ENCODE measurements at places on chromosomes 2 and 18.

DNA sequence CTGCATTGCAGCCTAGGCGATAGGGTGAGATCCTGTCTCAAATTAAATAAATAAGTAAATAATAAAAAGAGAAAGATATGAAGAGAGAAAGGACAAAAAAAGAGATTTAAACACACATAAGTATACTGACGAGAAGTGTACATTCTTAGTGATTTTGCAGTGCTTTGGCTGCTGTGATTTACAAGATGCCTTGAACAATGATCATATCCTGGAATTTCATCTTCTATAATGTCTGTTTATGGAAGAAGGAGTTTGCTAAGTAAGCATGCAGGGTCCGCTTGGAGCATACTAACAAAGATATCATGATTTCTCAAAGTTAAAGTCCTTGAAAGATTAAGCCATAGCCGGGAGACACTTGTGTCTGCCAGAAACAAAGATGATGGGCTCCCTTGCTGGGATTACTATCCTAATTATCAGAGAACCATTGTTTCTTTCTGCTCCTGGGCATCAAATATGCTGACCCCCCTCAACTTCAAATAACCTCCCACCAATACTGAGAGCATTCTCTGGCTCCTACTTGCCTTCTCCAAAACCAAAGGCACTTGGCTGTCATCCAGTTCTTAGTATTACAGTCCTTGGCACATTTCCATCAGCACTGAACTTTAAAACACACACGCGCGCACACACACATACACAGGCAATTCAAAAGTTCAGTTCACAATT lies 47.5 kb upstream of the STAM2 start:
- no peak for DNase-seq

- DNase-seq, result no peak
Observed at GRCh38 chr2:133324150-133324561, 244.1 kb downstream of the NCKAP5 start.

GRCh38 chr2:27989149-27989548 lies 98.6 kb downstream of the BABAM2 start:
- DNase-seq, result no peak

- DNase-seq, result no peak
Observed at GRCh38 chr2:74847070-74847858, 13.3 kb downstream of the HK2 start.

GRCh38 chr2:209382775-209383174 lies 41.1 kb upstream of the MAP2 start:
- DNase-seq, result no peak

GRCh38 chr2:75416420-75417342 lies 144.1 kb downstream of the EVA1A start:
- DNase-seq, result no peak

DNA sequence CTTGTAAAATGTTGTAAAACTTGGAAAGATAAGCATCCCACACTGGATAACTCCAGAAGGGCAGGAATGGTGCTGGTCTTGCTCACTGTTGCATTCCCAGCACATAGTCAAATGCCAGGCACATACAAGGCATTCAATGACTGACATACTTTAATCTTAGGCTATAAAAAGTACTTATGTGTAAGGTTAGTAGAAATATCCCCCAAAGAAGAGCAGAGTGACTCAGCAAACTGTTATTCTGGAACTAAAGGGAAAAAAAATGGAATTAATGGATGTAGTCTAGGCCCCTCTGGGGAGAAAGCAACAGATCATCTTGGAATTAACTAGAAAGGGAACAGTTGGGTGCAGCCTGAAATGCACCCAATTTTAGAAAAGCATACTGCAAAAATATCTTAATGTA lies 9.0 kb downstream of the ZBTB14 start:
- DNase-seq, result no peak

GRCh38 chr2:24881623-24882022 lies 38.4 kb downstream of the ADCY3 start:
- DNase-seq, result no peak

- no peak for DNase-seq
Observed at GRCh38 chr2:170026361-170026760, 151.6 kb upstream of the MYO3B start.

GRCh38 chr18:49070552-49070951 lies 119.8 kb upstream of the SMAD7 start:
- DNase-seq, result no peak

DNA sequence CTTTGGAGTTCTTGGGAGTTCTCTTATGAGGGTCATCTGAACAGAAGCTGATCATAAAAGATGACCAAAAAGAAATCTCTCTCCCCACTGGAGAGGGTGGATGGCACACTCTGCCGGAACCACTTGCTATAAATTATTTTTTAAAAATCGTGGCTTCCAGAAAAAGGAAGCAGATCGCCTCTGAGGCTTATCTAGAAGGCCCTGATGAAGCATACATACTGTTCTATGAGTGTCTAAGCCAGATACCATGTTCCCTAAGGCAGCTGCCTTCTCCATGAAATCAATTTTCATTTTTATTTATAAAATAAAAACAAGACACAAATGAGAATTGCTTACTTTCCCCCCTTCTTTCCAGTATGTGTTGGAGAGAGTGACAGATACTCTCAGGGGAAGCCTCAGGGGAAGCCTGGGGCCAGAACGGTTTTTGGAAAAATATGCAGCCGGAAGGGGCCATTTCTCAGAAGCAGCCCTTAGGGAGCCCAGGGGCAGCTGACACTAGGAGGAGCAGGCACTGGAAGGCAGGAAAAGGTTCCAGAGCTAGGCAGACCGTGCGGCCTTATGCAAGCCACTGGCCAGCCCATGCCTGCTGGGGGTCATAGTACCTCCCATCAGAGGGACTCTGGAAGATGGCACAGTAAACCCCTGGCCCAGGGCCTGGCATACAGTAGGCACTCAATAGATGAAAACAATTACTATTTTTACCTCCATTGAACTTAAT lies 130.6 kb downstream of the CABLES1 start:
- no peak for DNase-seq

DNA sequence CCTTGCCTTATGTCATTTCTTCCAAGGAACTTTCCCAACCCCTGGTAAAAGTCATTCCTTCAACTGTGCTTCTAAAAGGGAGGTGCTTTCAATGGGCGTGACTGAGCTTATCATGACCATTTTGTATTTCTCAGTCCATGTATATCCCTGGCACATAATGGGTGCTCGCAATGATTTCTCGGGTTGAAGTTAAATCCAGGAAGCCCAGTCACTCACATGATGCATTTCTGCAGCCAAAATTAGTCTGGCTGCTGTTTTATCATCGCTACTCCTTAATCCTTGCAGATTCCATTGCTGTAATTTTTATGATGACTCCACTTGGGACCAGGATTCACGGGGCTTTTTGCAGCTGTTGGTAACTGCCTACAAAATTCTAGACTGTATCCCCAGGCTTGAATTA lies 25.9 kb upstream of the RFX8 start:
- DNase-seq, result no peak

- DNase-seq, result no peak
Observed at GRCh38 chr18:73462092-73462491, 594.3 kb upstream of the NETO1 start.

- DNase-seq, result no peak
Observed at GRCh38 chr2:201466050-201466675, 14.6 kb downstream of the STRADB start.
